ENCODE measurements at places on chromosomes 4 and X. TPM values are rescaled to one million over a fixed set of nuclear protein-coding genes. Genes with fewer than 3 reads are reported as not detected.

The PPAT gene
- 55.6 TPM for total RNA-seq

The NDUFB11 gene
- total RNA-seq = 120 TPM

DNA sequence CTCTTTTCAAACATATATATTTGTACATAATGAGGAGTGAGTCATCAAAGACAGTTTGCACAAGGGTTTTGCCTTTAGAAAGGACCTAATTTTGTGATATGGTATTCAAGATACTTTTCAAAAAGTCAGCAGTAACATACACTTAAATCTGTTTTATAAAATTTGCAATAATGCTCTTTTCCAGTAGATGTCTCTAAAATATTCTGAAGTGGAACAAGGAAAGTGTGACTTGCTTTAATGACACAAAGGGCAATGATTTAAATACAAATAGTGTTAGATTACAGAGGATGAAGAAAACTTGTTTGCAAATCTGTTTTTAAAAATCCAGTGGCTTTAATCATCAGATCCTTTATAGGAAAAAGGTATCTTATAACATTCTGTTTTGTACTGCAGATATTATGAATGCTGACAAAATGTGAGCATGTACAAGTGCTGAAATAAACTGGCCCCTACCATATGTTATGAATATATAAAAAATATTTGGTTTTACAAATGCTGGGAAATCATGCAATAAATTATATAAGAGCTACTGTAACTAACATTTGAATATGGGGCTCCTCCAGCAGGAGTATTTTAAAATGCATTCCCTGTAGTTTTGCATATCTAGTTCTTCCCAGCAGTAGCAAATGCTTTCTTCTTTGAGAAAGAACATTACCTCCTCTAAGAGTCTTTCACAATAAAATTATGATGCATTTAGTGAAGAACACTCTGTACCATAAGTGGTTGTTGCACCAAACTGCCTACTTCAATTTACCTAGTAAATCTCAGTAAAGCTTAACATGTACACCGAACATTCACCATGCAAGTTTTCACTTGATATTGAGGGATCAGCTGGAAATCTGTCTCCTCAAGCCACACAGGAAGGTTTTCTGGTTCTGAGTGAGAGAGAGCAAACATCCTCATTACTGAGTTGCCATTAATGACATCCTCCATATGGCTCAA is 20.2 kb downstream of the MMRN1 start:
- no peak for DNase-seq

- no peak for DNase-seq
These were observed 30.5 kb upstream of the ESX1 start for GRCh38 chrX:104285201-104285600.

DNA sequence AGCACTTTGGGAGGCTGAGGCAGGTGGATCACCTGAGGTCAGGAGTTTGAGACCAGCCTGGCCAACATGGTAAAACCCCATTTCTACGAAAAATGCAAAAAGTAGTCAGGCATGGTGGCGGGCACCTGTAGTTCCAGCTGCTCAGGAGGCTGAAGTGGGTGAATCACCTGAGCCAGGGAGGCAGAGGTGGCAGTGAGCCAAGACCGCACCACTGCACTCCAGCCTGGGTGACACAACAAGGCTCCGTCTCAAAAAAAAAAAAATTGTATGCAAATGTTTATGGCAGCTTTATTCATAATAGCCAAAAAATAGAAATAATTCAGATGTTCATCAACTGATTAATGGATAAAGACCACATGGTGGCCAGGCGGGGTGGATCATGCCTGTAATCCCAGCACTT is 9.8 kb upstream of the NOCT start:
- no peak for DNase-seq

- DNase-seq = no peak
These were observed 382.8 kb upstream of the CTSO start for GRCh38 chr4:156336511-156336910.

- DNase-seq = no peak
These were observed 118.4 kb downstream of the ASB9 start for GRCh38 chrX:15151267-15152186.
